Kidney capillary endothelial cell (primary cell): ENCODE measurements at places on chromosomes 16 and 17.

- DNase-seq, result no peak
Observed at GRCh38 chr16:535446-536405, 8.2 kb downstream of the CAPN15 start.

DNA sequence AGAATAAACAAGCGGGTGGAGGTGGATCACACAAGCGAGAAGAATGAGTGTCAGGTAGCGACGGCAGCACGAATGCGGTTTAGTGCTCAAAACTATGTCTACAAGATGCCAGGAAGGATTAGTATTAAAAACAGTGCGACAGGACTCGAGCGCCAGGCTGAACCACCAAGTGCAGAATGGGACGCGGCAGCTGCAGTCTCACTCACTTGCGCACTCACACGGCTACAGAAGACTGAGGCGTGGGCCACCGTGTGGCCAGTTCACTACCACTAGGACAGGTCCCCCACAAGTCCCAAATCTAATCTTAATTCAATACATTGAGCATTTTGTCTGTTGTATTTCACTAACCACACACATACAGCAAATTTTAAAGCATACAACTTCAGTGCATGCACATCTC lies 35.7 kb upstream of the TRAP1 start:
- no peak for DNase-seq

DNA sequence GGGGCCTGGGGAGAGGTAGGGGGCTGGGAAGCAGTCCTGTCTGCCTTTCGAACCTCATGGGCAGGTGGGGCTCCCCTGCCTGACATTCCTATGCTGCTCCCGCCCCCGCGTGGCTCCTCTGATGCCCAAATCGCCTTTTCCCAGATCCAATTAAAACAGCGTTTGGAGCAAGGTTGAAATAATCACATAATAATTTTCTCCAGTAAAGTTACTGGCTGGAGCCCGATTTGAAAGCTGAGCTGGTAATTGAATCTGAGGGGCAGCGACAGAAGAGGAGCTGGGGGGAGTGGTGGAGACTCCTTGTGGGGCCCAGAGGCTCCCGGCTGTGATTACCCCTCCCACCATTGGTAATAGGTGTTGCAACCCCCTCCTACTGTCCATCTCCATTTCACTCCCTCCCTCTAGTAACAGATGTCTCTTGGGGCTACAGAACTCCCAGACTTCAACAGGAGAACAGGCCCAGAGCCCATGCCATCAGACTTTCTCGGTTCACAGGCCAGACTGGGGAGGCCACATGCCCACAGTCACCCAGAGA lies 38.9 kb upstream of the C1QL1 start:
- no peak for DNase-seq

DNA sequence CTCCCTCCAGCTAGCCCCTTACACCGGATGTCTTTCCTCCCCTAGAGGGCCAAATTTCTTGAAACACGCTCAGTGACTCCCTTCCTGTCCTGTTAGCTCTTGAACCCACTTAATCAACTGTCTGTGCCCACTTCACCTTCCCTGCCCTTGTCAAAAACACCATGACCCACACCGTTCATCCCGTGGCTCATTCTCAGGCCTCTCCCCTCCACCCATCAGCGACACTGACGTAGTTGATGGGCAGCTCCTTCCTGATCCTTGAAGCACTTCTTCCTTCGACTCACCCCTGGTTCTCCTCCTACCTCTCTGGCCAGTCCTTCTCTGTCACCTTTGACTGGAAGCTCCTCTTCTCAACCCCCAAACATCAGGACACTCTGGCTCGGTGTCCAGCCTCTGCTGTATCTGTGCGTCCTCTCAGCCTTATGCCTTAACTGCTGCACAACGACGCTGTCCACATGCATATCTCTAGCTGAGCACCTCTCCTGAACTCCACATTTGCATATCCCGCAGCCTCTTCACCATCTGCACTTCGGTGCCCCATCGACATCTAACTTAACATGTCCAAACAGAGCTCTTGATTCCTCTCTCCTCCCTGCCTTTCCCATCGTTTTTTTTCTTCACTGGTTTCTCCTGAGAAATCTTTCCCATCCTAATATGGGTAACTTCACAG lies 39.3 kb upstream of the CCDC182 start:
- no peak for DNase-seq

DNA sequence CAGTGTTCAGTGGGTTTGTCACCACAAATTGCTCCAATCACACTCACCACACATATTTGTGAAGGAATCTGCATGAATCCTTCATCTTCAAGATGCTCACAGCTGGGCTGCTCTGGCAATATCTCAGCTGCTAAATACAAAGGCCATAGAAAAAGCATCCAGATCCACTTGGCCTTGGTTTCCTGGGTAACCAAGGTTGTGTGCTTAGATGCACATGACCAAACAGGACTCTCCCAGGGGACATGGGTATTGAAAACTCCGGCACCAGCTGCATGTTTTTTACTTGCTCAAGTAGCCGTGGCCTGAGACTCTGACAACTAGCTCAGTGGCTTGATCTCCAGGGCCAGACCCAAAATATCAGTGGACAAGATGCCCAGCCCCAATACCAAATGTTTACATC lies 131.3 kb downstream of the CBLN1 start:
- DNase-seq, result no peak

GRCh38 chr17:67125924-67126323 lies 81.6 kb downstream of the CACNG1 start:
- DNase-seq, result no peak

DNA sequence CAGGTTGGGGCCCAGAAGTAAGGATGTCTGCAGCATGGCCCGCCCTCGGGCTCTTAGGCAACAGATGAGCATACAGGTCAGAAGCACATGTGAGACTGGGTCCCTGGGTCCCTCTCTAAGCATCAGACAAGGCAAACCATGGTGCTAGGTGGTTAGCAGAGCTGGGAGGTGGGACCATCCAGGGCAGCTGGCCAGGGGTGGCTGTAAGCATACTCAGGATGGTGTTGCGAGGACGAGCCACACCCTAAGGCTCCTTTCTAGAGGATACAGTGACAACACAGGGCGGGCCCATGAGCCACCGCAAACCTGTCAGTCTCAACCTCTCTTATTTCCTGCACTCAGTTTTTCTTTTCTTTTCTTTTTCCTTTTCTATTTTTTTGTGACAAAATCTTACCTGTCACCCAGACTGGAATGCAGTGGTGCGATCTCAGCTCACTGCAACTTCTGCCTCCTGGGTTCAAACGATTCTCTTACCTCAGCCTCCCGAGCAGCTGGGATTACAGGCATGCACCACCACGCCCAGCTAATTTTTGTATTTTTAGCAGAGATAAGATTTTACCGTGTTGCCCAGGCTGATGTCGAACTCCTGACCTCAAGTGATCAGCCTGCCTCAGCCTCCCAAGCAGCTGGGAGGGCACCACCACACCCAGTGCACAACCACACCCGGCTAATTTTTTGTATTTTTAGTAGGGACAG lies 3.6 kb downstream of the FA2H start:
- no peak for DNase-seq

- no peak for DNase-seq
Observed at GRCh38 chr16:77919761-77920415, 102.5 kb upstream of the CLEC3A start.

DNA sequence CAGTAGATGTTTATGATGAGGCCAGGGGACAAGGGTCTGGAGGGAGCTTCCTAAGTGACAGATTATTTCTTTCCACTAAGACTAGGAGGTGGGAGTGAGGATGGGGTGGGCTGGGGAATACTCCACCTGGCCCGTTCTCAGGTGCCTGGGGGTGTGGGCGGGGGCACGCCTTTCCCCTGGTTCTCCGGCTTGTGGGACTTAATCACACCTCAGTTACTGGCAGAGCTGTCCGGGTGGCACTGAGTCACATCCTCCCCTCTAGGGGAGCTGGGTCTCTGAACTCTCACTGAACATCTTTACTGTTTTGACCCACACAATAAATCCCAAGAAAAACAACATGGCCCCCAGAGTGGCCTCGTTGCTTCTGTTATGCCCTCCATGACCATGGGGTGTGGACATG lies 332.8 kb downstream of the MAF start:
- DNase-seq, result no peak

DNA sequence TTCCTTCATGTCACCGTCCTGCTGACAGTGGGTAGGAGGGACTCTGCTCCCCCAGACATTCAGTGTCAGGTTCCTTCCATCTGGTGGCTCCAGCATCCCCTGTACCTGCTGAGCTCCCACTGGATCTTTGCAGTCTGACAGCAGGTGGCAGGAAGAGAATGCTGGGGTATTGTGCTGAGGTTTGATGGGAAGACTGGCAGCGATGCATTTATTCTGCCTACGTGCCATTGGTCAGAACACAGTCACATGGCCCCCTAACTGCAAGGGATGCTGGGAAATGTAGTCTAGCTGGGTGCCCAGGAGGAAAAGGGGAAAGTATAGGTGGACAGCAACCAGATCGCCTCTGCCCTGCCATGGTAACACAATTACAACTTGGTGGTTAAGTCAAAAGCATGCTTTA lies 44.4 kb downstream of the IRX3 start:
- no peak for DNase-seq
